ENCODE measurements at places on chromosomes 12 and 14.

DNA sequence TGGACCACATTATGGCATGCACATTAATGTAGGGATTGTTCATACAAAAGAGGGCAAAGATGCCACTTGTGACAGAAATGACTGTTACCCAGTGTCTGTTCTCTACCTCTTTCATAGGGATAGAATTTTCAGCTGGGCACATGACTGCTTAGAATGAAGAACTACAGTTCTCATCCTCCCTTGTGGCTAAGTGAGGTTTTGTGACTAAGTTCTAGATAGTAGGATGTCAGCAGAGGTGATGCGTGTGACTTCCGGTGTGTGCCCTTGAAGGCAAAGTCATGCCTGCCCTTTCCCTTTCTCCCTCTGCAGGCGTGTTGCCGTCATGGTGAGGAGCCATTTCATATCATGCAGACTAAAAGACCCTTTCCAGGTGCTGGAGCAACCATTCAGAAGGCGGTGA lies 99.3 kb downstream of the CACNA1C start:
- no peak for DNase-seq

DNA sequence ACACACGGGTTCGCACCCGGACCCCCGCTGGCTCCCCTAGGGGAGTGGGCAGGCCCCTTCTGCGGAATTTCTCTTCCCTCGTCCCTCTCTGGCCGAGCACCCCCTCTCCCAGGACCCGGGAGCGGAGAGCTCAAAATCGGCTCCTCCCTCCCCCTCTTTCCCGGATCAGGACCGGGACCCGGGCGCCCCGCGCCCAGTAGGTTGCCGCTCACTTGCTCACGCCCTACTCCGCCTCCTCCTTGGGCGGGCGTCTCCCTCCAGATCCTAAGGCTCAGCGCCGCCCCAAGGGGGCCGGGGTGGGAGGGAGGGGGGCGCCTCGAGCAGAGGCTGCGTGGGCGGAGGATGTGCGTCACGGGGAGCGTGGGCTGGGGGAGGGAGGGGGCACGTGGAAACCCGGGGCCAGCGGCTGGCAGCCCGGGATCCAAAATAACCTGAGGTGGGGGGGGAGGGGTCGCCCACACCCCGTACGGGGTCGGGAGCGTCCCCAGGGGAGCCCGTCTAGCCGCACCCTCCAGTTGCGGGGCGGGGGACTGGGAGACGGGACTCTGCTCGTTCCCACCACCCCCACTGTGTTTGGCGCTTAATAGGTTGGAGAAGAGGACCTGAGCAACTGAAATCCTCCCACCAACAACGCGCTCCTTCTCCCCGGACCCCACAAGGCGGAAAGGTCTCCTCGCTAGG lies 1.8 kb upstream of the NAB2 start:
- peak; percentile 85 for DNase-seq

DNA sequence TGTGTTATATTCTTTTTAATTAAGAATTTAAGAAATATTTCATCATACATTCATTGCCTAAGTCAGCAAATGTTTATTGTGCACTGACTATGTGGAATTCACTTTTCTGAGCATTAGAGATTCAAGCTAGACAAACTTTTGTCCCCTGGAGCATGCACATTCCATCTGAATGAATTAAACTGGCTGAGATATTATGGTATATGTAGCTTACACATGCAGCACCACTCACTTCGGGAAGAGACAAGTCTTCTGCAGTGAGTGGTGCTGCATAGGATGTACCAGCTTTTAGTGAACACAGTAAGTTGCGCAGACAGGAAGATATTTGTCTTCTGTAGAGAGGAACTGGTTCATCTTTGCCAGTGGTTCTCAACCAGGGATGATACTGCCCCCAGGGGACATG lies 318.4 kb downstream of the SYT1 start:
- no peak for DNase-seq

- DNase-seq: no peak
Observed at GRCh38 chr12:116714175-116714574, 23.7 kb downstream of the SPRING1 start.

DNA sequence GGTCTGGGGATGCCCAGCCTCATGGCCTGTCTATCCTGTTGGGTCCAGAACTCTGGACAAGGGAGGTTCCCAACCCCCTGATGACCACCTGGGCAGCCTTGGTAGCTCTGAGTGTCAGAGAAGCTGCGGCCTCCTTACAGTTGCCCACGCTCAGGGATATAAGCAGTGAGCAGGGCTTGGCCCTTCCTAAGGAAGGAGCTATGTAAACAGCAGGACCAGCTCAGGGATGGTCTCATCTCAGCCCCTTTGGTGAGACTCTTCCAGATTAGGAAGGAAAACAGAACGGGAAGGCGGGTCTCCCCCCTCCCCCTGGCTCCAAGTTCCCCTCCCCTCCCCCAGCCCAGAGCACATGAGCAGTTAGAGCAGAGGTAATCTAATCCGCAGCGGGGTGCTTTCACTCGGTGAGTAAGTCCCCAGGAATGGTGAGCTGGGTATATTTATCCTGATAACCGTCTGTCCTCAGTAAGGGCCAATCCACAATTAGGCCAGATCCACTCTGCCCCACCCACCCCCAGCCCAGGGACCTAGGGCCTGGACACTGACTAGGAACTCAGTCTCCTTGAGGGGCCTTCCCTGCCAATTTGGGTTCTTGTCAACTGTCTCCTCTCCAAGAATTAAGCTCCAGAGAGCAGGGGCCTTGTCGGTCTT lies 29.5 kb upstream of the RPLP0 start:
- peak; percentile 91 for DNase-seq

GRCh38 chr12:56590237-56590830 lies 39.8 kb downstream of the BAZ2A start:
- DNase-seq: no peak

- no peak for DNase-seq
Observed at GRCh38 chr14:94673781-94674231, 61.6 kb downstream of the SERPINA3 start.

GRCh38 chr12:128976120-128976738 lies 123.0 kb downstream of the GLT1D1 start:
- no peak for DNase-seq

DNA sequence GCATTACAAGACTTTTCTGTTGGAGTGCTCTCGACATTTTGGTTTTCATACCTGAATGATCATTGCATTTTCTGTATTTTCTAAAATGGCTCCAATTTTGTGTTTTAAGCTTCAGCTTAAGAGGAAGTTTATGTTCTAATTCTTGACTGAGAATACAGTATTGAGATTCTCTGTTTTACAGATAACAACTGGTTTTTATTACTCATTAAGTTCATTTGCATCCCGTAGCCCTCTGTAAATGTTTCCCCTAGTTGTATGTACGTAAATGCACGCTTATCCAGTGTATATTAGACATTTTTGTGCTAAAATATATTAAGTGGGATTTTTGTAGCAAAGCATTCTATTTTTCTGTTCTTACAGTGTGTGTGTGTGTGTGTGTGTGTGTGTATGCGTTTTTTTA lies 33.1 kb downstream of the CPSF6 start:
- no peak for DNase-seq

All from amniotic stem cell (primary cell).